GM06990 (cell line): ENCODE measurements at places on chromosomes 11 and 22.
A peak's percentile ranks its signal among the peaks of the same experiment; 100 is the strongest.

GRCh38 chr22:40182231-40182835 is 4.6 kb downstream of the TNRC6B start:
- no peak for DNase-seq

- peak; percentile 21 for DNase-seq
These were observed at the start of gene BARX2 for GRCh38 chr11:129375751-129376657. BARX2 (plus strand) TSS chr11:129375848; CDS start chr11:129376036, 188 bp downstream.

DNA sequence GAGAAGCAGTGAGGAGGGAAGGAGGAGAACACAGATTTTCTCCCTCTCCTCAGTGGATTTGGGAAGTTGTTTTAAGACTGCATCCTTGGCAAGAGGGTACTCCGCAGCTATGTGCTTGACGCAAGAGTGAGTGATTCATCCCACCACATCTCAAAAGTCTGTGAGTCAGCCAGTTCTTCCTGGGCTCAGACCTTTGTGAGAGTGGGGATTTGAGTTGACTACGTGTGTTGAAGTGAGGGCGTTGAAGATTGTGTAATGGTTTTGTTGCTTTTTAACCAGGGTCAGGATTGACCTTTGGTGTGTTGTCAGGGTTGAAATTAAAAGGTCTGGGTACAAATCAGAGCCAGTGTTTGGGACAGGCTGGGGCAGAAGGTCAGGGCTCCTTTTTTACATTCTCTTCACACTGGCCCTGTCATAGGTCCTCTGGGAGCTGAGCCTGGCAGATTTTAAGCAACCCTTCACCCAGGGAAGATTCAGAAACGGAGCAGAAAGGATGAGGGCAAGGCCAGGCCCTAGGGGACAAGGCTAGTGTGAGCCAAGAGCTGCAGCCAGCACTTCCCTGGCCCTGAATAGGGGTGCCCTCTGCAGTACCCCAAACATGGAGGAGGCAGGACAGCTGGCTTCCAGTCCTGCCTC is 4.2 kb upstream of the C11orf86 start:
- DNase-seq, result no peak

DNA sequence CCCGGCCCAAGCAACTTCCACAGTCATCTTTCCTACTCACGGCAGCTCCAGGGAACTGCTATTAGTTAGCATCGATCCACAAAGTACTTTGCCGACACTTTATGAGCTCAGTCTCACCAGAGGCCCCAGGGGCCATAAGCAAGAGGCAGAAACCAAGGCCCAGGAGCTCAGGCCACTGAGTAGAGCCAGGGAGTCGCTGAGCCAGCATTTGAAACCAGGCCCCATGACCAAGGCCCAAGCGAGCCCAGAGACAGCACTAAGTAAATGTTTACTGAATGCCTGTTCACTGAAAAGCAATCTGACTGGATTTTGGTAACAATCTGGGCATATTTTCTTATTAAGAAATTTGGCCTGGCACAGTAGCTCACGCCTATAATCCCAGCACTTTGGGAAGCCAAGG is 43.3 kb downstream of the ARRB1 start:
- no peak for DNase-seq

- no peak for DNase-seq
These were observed 82.7 kb downstream of the PGR start for GRCh38 chr11:101046947-101047346.

- DNase-seq, result peak; percentile 19
These were observed 1.7 kb downstream of the TYMP start for GRCh38 chr22:50527921-50528681.

DNA sequence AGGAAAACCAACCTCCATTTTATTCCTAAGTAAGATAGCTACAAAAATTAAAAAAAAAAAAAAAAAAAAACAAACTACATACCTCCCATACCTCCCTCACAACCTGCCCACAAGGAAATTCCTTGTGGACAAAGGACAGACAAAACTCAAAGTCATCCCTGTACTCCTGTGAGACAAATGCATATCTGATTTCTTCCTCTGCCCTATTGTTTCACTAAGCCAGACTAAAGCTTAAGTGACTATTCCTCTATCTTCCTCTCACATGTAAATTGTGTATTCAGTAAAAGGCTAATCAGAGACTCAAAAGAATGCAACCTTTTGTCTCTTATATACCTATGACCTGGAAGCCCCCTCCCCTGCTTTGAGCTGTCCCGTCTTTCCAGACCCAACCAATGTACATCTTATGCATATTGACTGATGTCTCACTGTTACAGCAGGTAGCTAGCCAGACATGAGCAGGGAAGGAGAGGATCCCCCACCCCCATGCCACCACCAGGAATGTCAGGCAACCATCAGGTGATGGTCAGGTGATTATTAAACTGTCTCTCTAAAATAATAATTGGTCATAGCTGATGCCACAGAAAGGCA is 289.4 kb downstream of the SBF2 start:
- DNase-seq, result no peak

DNA sequence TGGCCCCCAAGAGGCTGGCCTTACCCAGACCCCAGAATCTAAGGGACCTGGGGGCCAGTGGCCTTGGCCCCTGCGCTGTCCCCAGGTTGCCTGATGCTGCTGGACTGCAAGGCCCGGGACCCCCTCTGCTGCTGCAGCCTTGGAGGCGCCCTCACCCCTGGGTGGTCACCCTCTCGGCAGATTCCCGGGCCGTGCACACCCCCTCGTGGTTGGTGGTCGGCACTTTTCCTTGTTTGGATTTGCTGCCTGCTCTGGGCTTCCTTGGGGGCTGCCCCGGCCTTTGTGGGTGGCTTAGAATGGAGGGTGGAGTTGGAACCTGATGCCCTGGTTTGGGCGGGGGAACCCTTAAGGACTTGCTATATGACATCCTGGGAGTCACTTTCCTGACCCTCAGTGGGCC is 5.3 kb downstream of the RIN1 start:
- DNase-seq, result no peak

DNA sequence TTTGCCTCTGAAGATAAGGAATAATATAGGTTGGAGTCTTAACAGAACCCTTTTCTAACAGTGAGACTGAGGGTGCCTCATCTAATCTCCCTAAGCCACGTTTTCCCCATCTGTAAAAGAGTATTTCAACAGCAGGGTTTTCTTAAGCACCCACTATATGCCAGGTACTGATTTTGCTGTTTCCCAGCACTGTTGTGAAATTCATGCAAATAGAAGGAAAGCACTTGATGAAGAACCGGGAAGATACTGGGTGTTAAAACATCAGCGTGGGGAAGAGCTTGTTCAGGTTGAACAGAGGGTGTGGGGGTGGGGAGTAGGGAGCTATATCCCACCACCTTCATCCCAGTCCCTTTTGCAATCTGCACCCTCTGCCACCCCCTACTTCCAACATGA is 2.8 kb downstream of the HMOX1 start:
- DNase-seq, result no peak

DNA sequence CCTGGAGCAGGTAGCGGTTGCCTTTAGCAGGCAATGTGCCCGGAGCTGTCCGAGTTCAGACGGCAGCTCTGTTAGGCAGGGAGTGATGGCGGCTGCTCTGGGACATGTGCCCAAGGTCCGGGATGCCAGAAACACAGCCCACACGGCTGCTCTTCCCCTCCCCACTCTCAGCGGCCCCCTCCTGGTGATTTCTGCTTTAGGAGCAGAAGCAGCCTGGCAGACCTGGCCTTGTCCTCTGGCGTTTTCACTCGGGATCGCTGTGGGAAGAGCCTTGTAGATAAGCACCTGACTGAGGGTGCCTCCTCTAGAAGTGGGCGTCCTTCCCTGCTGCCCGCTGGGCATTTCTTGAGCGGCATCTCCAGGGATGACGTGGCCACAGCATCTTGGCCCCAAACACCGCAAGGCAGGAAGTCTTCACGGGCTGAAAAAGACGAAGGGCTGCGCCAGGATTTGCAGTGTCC is 392.2 kb downstream of the TBC1D22A start:
- DNase-seq, result no peak

DNA sequence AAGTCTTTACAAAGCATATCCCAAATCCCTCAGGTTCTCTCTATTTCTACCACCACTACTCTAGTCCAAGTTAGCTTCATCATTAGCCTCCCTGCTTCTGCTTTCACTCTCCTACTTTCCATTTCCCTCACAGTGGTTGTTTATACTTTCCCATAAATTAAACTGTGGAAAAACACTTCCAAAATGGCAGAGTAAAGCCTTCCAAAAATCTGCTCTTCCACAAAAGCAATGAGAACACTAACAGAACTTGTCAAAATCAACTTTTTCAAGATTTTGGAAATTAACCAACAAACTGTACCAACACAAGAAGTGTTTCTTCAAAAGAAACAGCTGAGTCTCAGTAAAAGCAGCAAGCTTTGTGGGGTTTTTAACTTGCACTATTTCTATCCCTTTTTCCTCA is 71.8 kb downstream of the TTC28 start:
- no peak for DNase-seq

DNA sequence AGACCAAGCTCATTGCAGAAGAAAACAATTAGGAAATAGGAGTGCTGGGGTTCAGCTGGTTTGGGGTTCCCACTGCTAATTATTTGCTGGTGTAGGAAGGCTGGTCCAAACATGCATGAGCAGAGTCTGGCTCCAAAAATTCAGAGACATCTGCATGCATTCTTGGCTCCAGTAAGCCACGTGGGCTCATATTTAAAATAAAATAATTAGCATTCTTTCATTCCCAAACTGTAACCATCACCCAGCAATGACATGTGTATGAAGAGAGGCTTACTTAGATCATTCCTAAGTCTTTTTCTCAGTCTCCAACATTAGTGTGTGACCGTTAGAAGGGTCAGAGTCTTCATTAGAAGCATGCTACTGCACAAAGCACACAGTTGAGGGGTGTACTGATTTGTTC is 58.4 kb downstream of the EFCAB6 start:
- no peak for DNase-seq

DNA sequence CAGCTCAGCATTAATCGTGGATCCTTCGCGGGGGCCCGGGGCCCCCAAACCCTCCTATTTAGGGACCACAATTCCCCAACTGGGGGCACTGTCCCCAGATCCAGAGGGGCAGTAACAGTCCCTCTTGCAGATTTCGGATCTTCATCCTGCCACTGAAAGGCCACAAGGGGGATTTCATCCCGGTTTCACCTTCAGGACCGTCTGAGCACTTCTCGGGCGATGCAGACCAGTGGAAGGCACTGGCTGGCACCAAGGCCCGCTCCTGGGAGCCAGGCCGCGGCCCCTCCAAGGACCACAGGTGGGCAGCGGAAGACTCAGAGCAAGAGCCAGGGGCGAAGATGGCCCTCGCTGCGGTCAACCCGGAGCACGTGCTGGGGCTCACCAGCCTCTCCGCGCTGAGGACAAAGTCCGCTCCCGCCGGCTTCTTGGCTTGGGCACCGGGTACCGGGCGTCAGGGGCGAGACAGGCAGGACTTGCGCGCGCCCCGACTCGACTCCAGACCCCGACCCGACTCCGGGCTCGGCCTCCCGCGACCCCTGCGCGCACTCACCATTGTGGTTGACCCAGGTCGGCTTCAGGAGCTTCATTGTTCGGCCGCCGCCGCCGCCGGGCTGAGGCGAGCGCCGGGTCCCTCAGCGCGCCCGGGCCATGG is 517 bp downstream of the HIRA start:
- DNase-seq, result peak; percentile 60

- no peak for DNase-seq
These were observed 32.6 kb downstream of the NFAM1 start for GRCh38 chr22:42399315-42400271.

DNA sequence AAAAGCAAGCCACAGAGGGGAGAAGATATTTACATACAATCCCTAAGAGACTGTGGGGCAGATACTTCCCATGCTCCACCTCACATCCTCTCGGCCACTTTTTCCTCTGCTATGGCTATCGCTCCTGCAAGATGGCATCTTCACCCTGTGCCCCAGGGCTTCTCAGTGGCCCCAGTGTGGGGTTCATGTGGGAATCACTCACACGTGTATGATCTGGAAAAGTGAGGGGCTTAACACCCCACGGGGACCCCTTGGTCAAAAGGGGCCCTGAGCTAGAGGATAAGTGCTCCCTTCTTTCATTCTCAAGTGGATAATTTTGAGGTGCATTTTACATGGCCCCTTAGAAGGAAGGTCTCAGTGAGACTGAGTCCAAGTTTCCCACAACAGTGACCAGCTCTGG is 28.7 kb downstream of the C11orf58 start:
- no peak for DNase-seq

DNA sequence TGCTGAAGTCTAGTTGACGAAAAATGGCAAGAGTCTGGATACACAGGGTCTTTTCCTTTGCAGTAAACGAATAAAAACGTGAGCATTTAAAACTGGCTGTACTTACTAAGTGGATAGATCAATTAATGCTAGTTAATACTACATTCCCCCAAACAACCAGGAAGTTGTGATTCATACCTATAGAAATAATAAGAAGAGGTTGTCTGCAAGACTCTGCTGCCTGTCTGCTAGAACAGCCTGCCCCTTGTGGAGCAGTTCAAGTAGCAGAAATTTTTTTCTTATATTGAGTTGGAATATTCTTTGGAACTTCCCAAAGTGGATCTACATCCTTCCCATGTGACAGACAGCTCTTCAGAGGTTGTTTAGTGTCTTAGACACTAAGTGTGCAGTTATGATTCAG is 86.8 kb downstream of the TEAD1 start:
- DNase-seq, result no peak

DNA sequence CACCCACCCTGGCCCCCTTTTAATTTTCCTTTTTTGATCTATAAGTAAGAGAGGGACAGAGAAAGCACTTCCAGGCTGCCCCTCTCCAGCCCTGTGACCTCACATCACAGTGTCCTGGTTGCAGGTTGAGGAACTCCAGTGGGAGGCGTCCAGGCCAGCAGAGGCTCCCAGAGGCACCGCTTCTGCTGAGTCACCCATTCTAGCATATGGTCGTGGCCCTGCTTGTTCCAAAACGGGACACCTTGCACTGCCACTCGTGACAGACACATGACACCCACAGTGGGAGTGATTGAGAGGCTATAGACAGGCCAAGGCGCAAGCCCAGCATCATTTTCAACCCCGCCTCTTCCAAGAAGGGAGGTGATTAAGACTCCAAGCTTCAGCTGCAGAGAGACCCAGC is 16.0 kb upstream of the TMPRSS4 start:
- no peak for DNase-seq

DNA sequence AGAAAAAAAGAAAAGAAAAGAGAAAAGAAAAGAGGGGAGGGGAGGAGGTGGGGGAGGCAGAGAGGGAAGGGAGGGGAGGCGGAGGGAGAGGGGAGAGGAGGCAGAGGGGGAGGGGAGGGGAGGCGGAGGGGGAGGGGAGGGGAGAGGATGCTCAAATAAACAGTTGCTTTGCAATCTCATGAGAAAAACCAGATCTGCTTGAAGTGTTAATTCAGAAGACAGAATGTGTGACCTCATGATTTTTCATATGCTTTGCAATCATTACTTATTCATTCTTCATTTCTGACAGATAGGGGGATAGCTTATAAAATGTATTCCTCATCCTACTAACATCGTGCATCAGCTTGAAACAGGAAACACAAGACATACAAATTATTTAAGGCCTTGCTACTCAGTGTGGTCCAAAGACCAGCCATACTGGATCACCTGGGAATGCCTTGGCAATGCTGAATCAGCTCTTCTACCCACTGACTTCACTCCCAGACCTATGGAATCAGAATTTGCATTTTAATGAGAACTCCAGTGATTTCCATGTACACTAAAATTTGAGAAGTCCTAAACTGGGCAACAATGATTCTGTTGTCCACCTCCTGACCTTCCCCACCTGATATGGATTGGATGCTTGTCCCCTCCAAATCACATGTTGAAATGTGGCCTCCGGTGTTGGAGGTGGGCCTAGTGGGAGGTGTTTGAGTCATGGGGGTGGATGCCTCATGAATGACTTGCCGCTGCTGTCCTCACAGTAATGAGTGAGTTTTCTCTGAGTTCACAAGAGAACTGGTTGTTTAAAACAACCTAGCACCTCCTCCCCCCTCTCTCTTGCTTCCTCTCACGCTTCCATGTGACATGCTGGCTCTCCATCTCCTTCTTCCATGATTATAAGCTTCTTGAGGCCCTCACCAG is 69.2 kb downstream of the CCDC34 start:
- DNase-seq, result no peak
